ENCODE measurements at places on chromosomes 11 and 22. TPM values are rescaled to one million over a fixed set of nuclear protein-coding genes. Genes with fewer than 3 reads are reported as not detected.

DNA sequence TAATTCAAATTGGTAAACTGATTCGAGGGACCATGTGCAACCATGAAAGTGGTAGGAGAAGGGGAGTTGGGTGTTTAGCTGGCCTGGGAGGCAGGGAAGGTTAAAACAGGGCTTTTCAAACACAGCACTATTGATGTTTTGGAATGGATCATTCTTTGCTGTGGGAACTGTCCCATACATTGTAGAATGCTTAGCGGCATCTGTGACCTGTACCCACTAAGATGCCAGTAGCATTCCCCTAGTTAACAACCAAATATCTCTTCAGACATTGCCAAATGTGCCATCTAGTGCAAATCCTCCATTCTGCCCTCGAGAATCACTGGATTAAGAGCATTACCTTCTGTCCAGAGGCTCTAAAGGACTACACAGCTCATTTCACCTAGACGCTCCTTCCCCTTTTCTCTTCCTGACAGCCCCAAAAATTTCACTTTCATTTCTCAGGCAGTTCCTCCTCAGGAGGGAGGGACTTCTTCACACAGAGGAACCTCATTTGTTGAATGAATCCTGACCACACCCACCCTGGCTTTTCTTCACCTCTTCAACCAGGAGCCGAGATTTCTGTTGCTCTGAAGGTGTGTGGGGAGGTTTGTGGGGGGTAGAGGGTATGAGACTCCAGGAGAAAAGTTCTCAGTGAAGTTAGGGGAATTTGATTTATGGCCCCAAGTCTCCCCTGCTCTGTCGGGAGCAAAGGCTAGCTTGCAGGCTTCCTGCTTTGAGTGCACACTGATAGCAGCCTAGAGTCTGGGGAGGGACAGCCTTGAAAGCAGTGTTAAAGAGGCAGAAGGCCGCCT is at the start of gene TRIM34:
TSS of gene TRIM34 (plus strand) at position 513 of the 791 bp plus-strand sequence. CDS start 7,331 bp downstream, outside the sequence.
- peaks cover 10% of the 10 kb centered on the region for H3K4me1 ChIP-seq
- peak within 1 kb of the TSS; percentile 16 for H3K27ac ChIP-seq
- DNase-seq, result peak; percentile 29
- H3K27me3 ChIP-seq, result no peaks in the 10 kb centered on the region
- peak within 1 kb of the TSS; percentile 54 for H3K4me3 ChIP-seq

DNA sequence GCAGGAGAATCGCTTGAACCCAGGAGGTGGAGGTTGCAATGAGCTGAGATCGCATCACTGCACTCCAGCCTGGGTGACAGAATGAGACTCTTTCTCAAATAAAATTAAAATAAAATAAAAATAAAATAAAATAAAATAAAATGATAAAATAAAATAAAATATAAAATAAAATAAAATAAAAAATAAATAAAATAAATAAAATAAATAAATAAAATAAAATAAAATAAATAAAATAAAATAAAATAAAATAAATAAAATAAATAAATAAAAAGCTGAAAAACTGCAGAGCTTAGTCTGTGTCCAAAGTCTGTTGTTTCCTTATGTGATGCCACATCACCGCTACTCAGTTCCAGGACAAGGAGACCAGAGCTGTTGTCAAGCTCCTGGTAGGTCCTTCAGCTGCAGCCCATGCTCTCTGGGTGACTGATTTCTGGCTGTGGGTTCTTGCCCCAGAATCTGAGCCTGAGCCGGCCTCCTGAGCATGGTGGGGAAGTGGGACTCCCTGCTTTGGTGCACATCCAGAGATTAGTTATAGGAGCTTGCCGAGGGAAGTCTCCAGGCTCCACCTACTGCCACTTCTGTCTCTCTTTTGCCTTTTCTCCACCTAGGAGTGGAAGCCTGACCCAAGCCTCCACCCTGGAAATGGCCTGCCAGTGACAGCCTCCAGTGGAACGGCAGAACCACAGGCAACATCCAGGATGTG is 31.3 kb upstream of the ADA2 start:
- DNase-seq, result no peak
- no peaks in the 10 kb centered on the region for H3K36me3 ChIP-seq
- no peaks in the 10 kb centered on the region for H3K27me3 ChIP-seq
- H3K4me1 ChIP-seq, result no peaks in the 10 kb centered on the region

DNA sequence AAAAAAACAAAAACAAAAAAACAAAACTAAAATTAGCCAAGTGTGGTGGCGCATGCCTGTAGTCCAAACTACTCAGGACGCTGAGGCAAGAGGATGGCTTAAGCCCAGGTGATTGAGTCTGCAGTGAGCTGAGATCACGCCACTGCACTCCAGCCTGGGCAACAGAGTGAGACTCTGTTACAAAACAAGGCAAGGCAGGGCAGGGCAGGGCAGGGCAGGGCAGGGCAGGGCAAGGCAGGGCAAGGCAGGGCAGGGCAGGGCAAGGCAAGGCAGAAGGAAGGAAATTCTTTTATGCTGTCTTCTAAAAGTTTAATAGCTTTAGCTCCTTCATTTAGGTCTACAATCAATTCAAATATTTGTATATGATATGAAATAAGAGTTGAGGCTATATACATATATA is 50.1 kb upstream of the RASSF10 start:
- H3K36me3 ChIP-seq, result no peaks in the 10 kb centered on the region
- no peak overlapping the region for H3K4me3 ChIP-seq
- DNase-seq, result no peak
- H3K27ac ChIP-seq, result no peak overlapping the region

DNA sequence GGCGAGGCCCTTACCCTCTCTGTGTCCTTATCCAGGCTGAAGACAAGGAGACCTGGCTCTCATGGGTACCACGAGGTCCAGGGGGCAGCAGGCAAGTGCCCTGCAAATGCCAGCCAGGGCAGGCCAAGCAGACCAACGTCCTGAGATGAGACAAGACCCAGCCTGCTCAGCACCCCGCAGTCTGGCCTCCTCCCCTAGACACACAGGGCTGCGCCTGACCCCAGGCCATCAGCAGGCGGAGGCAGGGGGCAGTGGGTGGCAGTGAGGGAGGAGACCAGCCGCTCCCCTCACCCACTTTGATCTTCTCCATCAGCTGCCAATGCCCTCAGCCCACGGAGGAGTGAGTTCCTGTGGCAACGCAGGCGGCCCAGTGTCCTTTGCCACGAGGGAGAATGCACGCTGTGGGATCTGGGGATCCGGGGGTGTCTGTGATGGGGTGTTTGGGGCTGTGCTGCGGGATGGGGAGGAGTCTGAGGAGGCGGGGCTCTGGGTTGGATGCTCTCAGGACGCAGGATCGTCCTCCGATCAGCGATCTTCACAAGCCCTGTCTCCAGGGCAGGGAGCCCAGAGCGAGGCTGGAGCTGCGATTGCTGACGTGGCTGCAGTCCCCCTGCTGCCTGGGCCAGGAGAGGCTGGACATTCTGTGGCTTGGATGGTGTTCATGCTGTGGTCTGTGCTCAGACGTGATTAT is 30.5 kb upstream of the PPARA start:
- peak overlapping the region; percentile 59 for H3K27ac ChIP-seq
- DNase-seq, result peak; percentile 89
- no peak overlapping the region for H3K4me3 ChIP-seq
- no peaks in the 10 kb centered on the region for H3K36me3 ChIP-seq

- no peak overlapping the region for H3K4me3 ChIP-seq
- peaks cover 3% of the 10 kb centered on the region for H3K4me1 ChIP-seq
- DNase-seq, result no peak
- no peak overlapping the region for H3K27ac ChIP-seq
These were observed 91.5 kb upstream of the TBCEL start for GRCh38 chr11:120932305-120932915.

NEFH gene
- 2.6 TPM for total RNA-seq

NXPE1 gene
- total RNA-seq, result 0.24 TPM
